Effector memory CD8-positive, alpha-beta T cell (primary cell): ENCODE measurements at places on chromosomes 11 and 22.

DNA sequence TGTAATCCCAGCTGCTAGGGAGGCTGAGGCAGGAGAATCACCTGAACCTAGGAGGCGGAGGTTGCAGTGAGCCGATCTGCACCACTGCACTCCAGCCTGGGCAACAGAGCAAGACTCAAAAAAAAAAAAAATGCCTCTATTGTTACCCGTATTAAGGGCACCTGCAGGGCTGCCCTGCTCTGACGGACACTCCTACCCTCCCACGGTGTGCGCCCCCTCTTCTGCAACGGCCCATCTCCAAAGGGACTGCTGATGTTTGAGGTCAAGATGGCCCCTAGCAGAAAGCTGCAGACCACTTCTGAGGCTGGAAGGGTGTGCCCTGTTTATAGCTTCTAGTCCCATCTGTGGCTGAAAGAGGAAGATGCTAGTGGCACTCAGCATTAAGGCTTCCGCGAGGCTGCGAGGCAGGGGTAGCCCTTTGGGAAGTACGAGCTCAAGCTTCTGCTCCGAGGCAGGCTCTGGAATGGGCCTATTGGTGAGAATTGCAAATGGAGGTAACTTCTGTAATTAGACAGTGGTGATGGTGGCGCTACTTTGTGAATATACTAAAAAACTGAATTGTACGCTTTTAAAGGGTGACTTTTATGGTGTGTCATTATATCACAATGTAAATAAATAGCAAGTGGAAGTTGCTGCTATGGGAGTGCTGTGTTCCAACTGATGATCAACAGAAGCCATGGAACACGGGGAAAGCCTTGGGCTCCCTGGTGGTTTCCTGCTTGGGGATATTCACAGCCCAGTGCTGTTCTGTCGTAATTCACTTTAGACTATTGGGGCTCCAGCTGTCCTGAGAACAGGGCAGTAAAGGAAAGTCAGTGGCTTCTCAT is 24.3 kb downstream of the ARFGAP2 start:
- no peak for DNase-seq

GRCh38 chr11:106997227-106997626 is 21.0 kb downstream of the GUCY1A2 start:
- DNase-seq: no peak

- DNase-seq: no peak
These were observed 30.6 kb upstream of the PANX2 start for GRCh38 chr22:50139843-50140415.

- no peak for DNase-seq
These were observed 28.0 kb downstream of the CTR9 start for GRCh38 chr11:10779086-10779485.

- no peak for DNase-seq
These were observed 90.2 kb downstream of the SEZ6L start for GRCh38 chr22:26259510-26259909.

DNA sequence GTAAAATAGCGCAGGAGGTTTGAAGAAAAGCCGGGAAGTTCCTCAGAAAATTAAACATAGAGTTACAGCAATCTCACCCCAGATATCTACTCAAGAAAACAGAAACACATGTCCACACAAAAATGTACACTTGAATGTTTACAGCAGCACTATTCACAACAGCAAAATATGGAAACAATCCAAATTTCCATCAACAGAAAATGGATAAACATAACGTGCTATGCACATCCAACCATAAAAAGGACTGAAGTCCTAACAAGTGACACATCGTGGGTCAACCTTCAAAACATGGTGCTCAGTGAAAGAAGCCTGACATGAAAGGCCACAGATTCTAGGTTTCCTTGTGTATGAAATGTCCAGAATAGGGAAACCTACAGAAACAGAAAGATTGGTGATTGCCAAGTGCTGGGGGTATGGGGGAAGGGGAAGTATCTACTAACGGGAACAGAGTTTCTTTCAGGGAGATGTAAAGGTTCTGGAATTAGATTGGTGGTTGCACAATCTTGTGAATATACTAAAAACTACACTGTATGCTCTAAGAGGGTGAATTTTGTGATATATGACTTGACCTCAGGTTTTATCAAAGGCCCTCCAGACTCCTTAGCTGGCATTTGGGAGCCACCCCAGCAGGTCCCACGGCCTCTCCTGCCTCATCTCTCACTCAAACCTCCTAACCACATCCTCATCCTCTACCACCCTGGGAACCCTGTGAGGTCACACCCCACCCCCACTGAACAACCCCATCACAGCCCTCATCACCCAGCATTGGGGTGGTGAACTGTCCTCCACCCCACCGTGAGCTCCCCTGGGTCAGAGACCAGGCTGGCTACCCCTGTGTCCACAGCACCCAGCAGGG is 69.2 kb upstream of the PRR5 start:
- no peak for DNase-seq

GRCh38 chr11:47986742-47987141 is 6.4 kb downstream of the PTPRJ start:
- DNase-seq: no peak

DNA sequence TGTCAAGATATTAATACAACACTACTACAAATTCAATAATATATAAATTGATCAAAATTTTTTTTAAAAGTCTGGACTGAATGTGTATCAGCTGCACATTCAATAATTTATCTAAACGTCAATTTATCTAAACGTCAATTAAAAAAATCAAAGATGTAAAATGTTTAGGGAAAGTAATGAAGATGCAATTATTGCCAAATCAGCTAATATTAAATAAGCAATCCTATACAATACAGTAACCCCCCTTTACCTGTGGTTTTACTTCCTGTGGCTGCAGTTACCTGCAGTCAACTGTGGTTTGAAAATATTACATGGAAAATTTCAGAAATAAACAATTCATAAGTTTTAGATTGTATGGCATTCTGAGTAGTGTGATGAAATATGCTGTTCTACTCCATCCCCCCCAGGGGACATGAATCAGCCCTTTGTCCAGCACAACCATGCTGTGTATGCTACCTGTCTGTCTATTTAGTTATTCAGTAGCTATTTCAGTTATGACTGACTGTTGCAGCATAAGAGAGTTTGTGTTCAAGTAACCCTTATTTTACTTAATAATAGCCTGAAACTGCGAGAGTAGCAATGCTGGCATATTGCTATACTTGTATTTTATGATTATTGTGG is 72.2 kb downstream of the CWF19L2 start:
- no peak for DNase-seq

DNA sequence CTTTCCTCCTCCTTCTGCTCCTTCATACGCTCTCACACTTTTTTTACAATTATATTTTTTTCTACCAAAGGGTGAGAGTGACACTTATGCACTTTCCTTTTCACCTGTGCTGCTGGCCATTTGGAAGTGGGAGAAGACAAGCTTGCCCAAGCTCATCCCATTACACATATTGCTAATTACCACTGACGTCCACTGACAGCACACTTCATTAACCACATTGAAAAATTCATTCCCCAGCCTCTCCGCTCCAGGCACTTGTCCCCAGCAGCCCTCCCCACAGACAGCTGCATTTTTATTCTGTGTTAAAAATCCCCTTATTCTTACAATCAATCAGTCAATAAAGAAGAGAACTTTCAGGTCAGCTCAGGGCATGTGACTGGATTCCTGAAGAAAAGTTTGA is 175.1 kb downstream of the LRRC4C start:
- no peak for DNase-seq

DNA sequence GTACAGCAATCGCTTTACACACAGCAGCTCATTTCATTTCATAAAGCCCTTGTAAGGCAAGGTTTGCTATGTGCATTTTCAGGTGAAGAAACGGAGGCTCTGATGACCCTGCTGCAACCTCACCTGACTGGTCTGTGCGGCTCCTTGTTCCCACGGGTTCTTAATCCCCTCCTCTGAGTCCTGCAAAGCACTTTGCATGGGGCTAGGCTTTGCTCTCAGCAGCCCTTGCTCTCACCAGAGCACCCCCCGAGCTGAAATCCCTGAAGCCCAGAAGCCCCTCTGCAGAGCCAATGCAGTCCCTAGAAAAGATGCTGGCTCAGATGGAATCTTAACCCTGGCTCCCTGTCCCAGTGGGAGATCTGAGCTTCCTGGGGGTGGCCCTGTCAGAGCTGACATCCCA is 11.0 kb upstream of the APOL6 start:
- DNase-seq: no peak

DNA sequence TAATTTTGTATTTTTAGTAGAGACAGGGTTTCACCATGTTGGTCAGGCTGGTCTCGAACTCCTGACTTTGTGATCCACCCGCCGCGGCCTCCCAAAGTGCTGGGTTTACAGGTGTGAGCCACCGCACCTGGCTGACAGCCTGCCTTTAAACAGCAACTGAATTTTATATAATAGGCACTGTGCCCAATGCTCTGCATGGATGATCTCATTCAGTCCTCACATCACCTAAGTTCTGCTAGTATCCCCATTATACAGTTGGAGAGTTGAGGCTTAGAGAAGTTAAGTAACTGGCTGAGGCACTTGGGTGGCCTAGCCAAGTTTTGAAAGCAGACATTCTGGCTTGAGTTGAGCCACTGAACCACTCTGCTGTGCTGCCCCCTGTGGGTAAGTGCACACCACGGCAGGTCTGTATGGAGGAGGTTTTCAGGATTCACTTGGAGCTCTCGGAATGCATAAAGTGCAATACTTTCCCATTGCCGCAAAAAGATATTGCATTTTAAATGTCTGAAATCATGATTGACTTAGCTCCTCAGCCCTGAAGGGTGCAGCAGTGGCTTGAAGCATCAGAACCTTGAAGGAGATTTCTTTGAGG is 112.4 kb downstream of the LDLRAD3 start:
- no peak for DNase-seq
